ENCODE measurements at places on chromosomes 1 and 21. TPM values are rescaled to one million over a fixed set of nuclear protein-coding genes. Genes with fewer than 3 reads are reported as not detected.

DNA sequence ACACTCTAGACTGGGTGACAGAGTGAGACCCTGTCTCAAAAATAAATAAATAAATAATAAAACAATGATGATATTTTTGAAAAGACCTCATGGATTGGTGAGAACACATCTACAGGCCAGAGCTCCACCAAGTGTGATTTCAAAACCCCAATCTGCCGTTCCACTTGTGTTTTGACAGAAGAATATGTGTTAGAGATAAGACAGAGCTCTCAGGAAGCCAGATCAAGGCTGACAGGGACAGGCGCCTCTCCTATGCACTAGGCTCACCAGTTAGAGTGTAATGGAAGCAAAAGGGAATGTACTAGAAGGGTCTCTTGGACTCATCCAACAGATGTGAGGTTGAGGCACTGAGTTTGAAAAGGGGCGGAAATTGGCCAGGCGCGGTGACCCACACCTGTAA, 110.7 kb upstream of the ERRFI1 start:
- no peak overlapping the region for H3K4me3 ChIP-seq
- no peaks in the 10 kb centered on the region for H3K36me3 ChIP-seq
- DNase-seq = no peak
- peaks cover 1% of the 10 kb centered on the region for H3K27me3 ChIP-seq

- H3K4me3 ChIP-seq = no peak overlapping the region
- no peaks in the 10 kb centered on the region for H3K27me3 ChIP-seq
- DNase-seq = no peak
- H3K36me3 ChIP-seq = no peaks in the 10 kb centered on the region
Observed at GRCh38 chr1:231493421-231494185, 34.9 kb upstream of the TSNAX start.

- DNase-seq = no peak
- H3K36me3 ChIP-seq = no peaks in the 10 kb centered on the region
- H3K4me1 ChIP-seq = no peaks in the 10 kb centered on the region
- H3K27ac ChIP-seq = no peak overlapping the region
- no peak overlapping the region for H3K4me3 ChIP-seq
- H3K27me3 ChIP-seq = no peaks in the 10 kb centered on the region
Observed at GRCh38 chr1:208997726-208998312, 585.7 kb upstream of the CAMK1G start.

- no peak overlapping the region for H3K27ac ChIP-seq
- no peaks in the 10 kb centered on the region for H3K27me3 ChIP-seq
- H3K4me1 ChIP-seq = no peaks in the 10 kb centered on the region
- peaks cover 22% of the 10 kb centered on the region for H3K36me3 ChIP-seq
Observed at GRCh38 chr21:36209626-36210171, 53.1 kb downstream of the DOP1B start.

GRCh38 chr1:44543786-44544185, 130.5 kb downstream of the TMEM53 start:
- H3K27ac ChIP-seq = no peak overlapping the region
- no peaks in the 10 kb centered on the region for H3K36me3 ChIP-seq
- H3K4me3 ChIP-seq = no peak overlapping the region
- no peaks in the 10 kb centered on the region for H3K4me1 ChIP-seq
- no peak for DNase-seq

GRCh38 chr1:185676969-185677368, 57.2 kb upstream of the HMCN1 start:
- H3K27ac ChIP-seq = no peak overlapping the region
- DNase-seq = no peak
- H3K36me3 ChIP-seq = no peaks in the 10 kb centered on the region
- H3K27me3 ChIP-seq = no peaks in the 10 kb centered on the region
- peak overlapping the region; percentile 63 for H3K4me3 ChIP-seq
- peaks cover 46% of the 10 kb centered on the region for H3K4me1 ChIP-seq

- no peak for DNase-seq
- no peaks in the 10 kb centered on the region for H3K27me3 ChIP-seq
- H3K27ac ChIP-seq = no peak overlapping the region
- no peak overlapping the region for H3K4me3 ChIP-seq
- H3K4me1 ChIP-seq = no peaks in the 10 kb centered on the region
- H3K36me3 ChIP-seq = no peaks in the 10 kb centered on the region
Observed at GRCh38 chr1:192506741-192507155, 68.8 kb upstream of the RGS1 start.

DNA sequence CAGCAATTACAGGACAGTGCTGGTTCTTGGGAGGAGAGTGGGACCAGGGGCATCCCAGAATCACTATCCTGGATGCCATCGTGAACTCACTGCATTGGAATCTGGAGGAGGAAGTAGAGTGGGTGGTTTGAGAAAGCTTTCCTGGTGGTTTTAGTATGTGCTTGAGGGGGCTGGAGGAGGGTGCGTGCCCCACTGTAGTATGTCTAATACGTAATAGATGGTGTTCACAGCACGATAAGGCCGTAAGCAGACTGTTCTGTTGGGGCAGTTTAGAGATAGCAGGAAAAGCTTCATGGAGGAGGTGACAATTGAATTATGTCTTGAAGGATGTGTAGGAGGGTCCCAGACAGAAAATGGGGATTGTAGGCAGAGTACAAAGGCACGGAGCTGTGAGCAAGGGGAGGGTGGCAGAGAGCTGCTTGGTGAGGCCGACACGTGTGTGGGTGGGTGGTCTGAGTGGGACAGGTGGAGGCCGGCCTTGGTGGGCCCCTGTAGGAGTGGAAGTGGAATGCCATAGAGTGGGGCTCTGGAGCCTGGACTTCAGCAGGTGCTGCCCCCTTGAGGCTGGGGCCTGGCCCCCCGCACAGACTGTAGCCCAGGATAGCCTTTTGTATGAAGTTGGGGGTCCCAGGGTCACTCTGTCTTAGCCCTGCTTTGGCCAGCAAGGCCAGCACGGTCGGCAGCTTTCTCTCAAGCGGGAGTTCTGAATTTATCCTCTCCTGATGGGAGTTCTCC, 37.0 kb downstream of the IL6R start:
- peaks cover 53% of the 10 kb centered on the region for H3K4me1 ChIP-seq

DNA sequence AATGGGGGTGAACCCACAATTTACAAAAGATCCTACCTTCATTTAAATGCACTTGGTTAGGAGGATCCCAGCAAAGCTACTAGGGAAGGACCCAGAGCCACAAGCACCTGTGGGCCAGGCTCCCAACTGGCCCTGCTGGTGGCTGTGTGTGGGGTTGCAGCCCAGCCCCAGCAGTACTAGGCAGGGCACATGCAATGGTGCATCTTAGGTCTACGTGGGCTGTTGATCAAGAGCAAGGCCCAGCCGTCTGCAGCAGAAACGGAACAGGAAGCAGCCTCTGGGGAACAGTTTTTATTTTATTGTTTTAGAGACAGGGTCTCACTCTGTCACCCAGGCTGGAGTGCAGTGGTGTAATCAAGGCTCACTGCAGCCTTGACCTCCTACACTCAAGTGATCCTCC, 134.1 kb upstream of the RAB4A start:
- H3K27me3 ChIP-seq = no peaks in the 10 kb centered on the region
- no peak overlapping the region for H3K27ac ChIP-seq
- DNase-seq = no peak
- no peak overlapping the region for H3K4me3 ChIP-seq

DNA sequence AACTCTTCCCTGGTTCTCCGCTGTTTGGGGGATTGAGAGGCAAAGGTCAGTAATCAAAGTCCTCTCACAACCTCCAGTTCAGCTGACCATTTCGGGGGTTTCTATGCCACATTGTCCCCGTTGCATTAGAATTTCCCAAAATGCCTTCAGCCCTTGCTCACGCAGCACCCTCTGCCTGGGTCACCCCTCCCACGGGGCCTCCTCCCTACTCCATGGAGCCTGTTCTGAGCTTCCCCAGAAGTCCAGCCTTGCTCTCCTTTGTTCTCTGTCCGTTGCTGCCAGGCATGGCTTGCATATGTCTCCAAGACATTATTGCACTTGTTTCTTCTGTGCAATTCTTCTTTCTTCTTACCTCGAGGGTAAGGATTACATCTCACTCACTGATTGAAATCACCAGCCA, 16.5 kb downstream of the DMRTB1 start:
- H3K4me3 ChIP-seq = no peak overlapping the region
- DNase-seq = no peak
- no peaks in the 10 kb centered on the region for H3K36me3 ChIP-seq

DNA sequence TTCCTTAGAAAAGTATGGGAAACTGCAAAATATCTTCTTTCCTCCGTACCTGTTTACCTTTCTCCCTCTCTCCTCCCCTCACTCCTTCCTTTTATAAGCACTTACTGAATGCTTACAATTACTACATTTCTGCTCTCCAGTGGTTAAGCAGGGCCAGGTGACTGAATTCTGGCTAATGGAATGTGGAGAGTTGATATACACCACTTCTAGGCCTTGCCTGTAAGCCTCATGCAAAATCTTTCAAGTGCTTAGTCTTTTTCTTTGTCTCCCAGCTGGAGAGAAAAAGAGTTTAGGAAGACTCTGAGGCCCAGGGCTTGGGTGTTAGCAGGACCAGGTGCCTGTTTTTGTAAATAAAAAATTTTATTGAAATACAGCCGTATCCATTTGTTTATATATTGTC, 77.7 kb upstream of the CACNA1E start:
- H3K27ac ChIP-seq = no peak overlapping the region
- H3K27me3 ChIP-seq = no peaks in the 10 kb centered on the region
- no peak for DNase-seq

RIPPLY3 gene
- total RNA-seq = not detected

SHC1 gene
- total RNA-seq = 71.3 TPM

RBBP5 gene
- 18.5 TPM for total RNA-seq

AK4 gene
- total RNA-seq = 0.35 TPM

HSD3B1 gene
- not detected for total RNA-seq

RO60 gene
- total RNA-seq = 67.2 TPM

SPRR1A gene
- total RNA-seq = not detected

Data from CD4-positive, CD25-positive, alpha-beta regulatory T cell (primary cell).